Activated effector memory CD4-positive, alpha-beta T cell treated with Interleukin-2 at 50 U/mL for 16 hours (primary cell): ENCODE measurements at places on chromosomes 2 and 18.

- DNase-seq = no peak
Measured at GRCh38 chr2:233474308-233475160, 92.0 kb downstream of the USP40 start.

GRCh38 chr2:127196998-127197397, 23.1 kb downstream of the CYP27C1 start:
- DNase-seq = no peak

DNA sequence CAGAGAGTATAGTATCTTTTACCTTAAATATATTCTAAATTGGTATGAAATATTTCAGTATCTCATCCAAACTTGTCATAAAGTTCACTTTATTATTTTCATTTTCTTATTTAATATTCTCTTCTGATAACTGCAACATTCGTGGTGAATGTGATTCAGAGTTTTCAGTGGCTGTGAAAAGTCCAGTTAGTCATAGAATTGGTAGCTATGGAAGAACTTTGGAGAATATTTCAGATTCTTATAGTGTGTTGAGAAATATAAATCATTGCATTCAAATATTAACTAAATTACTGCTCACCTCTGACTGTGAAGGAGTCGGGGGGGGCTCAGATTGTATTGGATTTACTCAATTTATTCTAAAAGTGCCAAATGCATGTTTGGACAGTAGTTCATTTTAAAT, 178.6 kb upstream of the VWC2L start:
- no peak for DNase-seq

DNA sequence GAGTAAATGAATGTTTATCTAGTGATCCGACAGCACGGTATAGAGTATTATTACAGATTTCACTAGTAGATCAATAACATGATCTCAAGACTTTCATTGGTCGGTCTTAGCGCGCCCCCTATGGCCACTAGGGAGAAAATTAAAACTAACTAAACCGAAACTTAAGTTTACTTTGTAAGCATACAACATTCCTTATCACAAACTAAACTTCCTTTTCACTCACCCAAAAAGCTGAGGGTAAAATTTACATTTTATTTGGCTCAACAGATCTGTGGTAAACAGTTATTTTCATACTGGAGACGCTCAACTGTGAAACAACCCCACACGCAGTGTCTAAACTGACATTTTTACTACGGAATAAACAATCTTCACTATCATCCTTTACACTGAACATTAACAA, 215.6 kb upstream of the MAP2 start:
- DNase-seq = no peak

GRCh38 chr2:136132825-136133155, 14.8 kb upstream of the CXCR4 start:
- no peak for DNase-seq

DNA sequence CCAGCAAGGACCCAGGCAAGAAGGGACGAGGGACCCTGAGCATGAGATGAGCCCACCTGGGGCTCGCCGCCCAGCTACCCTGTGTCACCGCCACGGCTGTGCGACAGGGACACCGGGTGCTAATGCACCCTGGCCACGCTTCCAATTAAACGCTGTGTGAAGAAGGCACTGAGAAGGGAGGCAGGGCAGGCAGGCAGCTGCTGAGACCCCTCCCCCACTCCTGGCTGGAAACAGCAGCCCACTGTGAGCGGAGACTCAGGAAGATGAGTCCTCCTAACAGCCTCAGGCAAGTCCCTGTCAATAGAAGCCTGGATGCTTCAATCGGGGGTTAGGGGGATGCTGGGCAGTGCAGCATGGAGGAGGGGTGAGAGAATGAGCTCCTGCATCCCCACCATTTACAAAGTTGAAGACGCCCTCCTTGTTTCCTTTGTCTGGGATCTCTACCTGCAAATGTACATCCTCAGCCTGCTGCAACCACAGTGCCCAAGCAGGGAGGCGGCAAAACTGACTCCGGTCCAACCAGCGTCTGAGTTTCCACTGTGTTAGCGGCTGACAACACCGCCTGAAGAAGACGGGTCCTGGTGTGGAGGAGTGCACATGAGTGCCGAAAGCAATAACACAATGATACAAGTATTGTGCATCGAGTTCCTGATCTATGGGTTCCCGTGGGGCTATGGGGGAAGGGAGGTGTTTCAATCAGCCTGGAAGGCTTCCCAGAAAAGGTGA, 12.8 kb downstream of the TMEM163 start:
- no peak for DNase-seq

GRCh38 chr18:48022531-48023329, 92.3 kb upstream of the SMAD2 start:
- DNase-seq = no peak

DNA sequence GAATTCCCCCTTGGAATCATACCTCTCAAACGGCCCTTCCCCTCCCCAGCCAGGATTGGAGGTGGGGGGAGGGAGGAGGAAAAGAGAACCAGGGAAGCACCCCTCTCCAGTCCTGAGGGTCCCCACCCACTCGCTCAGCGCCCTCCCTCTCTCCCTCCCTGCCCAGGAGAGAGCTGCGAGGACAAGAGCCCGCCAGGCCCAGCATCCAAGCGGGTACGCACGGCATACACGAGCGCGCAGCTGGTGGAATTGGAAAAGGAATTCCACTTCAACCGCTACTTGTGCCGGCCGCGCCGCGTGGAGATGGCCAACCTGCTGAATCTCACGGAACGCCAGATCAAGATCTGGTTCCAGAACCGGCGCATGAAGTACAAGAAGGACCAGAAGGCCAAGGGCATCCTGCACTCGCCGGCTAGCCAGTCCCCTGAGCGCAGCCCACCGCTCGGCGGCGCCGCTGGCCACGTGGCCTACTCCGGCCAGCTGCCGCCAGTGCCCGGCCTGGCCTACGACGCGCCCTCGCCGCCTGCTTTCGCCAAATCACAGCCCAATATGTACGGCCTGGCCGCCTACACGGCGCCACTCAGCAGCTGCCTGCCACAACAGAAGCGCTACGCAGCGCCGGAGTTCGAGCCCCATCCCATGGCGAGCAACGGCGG, 14.4 kb downstream of the HOXD3 start:
- no peak for DNase-seq

DNA sequence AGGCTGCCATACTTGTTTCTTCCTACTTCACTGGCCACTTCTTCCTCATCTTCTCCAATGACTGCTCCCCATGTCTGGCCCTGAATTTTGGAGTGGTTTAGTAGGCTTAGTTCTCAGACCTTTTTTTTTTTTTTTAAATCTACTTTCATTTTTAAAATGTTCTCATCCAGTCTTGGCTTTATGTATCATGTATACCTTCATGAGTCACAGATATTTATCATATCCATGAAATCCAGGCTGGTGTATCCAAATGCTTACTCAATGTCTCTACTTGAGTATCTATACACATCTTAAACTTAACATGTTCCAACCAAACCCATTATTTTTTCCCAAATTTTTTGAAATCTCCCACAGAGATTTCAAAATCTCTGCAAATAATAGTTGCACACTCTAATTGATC, 26.3 kb upstream of the CFAP36 start:
- DNase-seq = no peak

DNA sequence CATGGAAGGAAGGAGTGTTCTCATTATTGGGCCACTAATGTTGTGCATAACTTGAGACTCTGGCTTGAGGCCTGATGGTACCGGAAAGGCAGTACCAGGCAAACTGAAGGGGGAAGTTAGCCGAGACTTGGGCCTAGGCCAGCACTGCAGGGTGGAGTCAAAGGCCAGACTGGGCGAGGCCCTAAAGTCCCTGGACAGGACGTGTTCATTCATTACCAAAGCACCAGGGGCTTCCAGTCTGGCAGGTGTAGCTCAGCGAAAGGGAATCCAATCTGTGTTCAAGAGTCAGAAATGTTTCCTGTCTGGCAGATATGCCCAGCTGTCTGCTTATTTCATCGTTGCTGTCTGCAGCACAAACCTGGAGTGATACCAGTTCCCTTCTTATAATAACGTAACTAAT, 4.7 kb upstream of the ITSN2 start:
- DNase-seq = no peak

GRCh38 chr2:119181391-119181790, 22.8 kb upstream of the C1QL2 start:
- no peak for DNase-seq

- DNase-seq = no peak
Measured at GRCh38 chr2:43043553-43043870, 182.9 kb downstream of the ZFP36L2 start.

DNA sequence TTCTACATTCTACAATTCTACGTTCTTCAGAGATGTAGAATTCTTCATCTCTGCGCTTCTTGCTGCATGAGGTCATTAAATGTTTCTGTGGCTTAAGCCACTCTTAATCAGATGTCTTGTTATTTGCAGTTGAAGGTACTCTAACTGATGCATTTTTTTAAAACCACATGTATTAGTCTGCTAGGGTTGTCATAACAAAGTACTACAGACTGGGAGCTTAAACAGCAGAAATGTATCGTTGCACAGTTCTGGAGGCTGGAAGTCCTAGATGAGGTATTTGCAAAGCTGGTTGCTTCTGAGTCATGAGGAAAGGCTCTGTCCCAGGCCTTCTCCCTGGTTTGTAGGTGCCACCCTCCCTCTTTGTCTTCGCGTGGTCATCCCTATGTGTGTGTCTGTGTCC, 176.3 kb upstream of the GLI2 start:
- DNase-seq = no peak

DNA sequence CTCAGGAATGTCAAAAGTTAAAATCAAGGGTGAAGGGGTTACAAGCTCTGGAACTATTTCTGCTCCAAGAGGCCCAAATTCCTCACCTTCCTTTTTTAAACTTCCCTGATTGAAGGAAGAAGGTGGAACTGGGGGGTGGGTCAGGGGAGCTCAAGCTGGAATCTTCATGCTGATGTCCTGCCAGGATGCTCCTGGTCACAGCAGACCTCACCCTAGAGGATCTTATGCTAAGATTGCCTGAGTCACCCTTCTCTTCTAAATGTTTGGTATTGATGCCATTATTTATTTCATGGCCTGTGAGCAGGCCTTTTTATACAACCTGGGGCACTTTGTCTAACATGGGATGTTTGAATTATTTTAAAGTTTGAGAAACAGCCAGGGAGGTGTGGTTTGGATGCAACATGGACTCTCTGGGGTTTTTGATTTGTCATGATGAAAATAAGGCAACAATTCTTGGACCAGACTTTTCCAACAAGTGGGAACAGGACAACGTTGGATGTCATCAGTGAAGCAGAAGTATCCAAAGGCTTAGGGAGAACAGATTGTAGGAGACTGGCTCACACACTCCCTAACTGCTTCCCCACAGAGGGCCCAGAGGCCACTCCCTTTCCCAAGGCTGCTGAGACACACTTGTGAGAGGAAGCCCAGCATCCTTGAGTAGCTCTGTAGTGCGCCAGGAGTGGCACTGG, 420.2 kb upstream of the MEX3C start:
- no peak for DNase-seq

DNA sequence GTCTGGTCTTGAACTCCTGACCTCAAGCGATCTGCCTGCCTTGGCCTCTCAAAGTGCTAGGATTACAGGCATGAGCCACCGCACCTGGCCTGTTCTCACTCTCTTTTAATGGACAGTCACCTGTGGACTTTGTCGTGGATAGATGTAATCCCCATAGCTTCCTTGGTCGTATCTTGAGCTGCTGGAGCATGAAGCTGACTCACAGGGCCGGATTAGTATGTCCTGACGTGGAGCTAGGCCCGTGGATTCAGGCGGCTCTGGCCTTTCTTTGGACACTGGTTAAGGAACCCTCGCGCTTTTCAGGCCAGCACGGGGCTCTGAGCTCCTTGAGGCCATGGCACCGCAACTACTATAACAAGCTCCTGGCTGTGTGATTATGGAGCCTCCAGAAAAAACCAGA, 27.5 kb upstream of the GBX2 start:
- no peak for DNase-seq

GRCh38 chr2:29187926-29188325, 72.7 kb downstream of the CLIP4 start:
- no peak for DNase-seq

DNA sequence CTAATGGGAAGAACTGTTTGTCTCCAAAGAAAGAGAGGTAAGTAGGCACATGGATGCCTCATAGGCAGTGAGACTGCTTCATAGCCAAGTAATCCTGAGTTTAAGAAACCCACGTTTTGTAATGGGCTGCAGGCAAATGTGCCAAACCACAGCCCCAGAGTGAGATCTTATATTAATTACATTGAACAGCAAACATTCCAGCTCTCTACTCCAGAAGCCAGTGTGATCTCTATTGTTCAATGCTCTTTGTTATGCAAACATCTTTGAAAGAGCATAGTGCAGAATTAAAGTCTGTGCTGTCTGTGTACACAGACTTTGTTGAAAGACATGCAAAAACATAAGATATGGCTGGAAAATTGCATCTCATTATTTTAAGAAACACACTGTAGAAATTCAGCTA, 720.8 kb upstream of the REG3G start:
- DNase-seq = no peak

DNA sequence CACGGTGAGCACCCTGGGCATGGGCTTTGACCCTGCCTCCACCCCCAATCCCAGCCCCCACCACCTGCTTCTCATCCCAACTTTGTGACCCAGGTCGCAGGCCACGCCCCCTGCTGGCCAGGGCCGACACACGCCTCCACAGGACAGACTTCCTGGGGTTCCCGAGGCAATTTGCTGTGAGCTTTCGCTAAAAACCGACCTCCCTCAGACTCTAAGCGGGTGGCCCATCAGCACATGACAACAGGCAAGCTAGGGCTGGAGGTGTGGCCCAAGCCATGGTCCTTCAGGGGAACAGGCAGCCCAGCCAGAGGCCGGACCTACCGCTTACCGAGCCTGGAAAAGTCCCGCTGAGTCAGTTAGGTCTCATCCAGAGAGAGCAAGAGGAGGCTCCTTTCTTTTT, 31.9 kb downstream of the C1QL2 start:
- no peak for DNase-seq

DNA sequence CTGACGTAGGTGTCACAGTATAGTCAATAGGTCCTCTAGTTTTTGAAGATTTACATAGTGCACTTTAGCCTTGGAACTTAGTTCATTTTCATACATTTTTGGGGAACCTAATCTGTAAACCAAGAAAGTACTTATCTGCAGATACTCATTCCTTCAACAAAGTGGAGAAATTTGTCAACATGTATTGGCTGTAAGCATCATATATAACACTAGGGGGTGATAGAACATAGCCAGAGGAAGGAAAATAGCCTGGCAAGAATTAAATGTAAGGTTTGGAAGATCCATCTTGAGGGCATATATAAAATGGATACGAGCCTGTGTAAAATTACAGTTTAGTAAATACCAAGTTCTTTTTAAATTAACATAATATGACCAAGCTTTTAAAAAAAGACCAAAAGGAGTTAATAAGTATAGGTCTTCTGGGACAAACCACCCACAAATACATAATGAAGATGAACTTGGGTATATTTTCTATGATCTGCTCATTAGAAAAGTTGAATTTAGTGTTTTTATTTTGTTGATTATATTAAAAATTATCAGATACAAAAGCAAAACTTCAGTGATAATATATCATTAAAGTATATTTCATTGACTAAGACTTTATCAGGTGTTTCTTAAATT, 18.2 kb downstream of the RPL37A start:
- no peak for DNase-seq

GRCh38 chr2:28164280-28164801, 228.3 kb upstream of the FOSL2 start:
- no peak for DNase-seq

GRCh38 chr2:88933980-88934379, 242.5 kb downstream of the RPIA start:
- no peak for DNase-seq
